ENCODE measurements at places on chromosomes 6 and 20.

DNA sequence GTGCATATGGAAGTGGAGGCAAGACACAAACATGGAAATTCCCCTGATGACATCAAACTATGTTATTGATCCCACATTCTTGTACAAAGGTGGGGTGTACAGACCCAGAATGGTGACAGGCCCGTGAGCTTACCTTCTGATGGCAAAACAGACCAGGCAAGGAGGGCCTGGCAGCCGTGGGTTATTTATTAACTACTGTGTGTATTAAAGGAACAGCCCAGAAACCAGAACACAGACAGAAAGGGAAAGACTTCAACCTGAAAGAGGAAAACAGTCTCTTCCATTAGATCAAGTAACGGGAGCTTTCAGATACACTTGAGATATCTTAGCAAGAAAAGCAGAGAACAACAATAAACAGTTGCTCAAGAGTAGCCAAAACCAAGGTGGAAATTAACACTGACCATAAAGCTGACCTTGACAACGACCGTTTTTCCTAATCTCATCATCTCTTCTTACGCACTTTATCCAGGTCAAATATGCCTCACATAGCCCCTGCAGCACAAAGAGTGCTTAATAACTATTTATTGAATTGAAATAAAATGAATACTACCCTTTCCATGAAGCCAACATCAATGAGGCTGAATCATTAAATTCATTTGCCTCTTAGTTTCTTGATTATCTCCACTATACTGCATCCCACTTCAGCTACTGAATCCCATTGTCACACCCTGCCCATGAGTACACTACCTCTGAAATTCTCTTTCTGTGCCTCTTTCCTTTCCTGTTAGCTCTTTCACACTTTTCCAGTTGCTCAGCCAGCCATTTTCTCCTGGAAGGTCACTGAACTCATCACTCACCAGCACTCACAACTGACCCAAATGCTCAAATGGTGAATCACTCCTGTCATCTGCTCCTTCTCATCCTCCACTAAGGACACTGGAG lies 67.4 kb downstream of the MOXD1 start:
- DNase-seq = no peak

- no peak for DNase-seq
These were observed 62.1 kb downstream of the SLC24A3 start for GRCh38 chr20:19274412-19275015.

- no peak for DNase-seq
These were observed 170.1 kb upstream of the ZFP64 start for GRCh38 chr20:52361650-52362049.

DNA sequence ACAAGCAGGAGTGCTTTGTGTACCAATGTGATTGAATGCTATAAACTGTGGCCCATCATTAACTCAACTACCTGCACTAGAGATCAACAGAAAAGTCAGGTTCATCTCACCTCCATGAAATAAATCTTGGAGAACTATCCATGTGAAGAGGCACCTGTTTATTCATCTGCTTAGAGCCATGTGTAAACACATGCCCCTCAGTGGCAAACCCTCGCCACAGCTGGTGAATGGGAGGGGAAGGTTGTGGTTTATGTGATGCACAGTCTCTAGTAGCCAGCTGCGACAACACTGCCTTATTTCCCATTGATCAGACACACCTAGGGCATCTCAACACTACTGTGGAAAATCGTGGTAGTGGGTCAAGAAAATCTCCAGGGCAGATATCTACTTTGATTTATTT lies 640.2 kb downstream of the PTPRT start:
- no peak for DNase-seq

DNA sequence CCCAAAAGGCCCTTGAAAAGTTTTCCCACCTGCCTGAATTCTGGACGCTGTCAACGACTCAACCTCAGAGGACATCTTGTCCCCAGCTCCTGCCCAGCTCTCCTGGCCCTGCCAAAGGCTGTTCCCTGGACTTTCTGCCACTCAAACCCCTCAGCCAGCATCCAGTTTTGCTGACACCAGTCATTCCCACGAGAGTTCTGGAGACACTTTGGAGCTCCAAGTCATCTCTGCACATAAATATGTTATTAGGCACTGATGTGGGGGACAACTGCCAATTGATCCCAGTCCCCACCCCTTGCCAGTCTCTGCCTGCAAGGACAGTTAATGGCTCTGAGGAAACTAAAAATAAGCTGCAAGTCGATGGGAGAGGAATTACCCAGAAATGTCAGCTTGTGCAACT lies 38.9 kb upstream of the KCNB1 start:
- no peak for DNase-seq

GRCh38 chr6:82086944-82087343 lies 160.6 kb downstream of the IBTK start:
- DNase-seq = no peak

DNA sequence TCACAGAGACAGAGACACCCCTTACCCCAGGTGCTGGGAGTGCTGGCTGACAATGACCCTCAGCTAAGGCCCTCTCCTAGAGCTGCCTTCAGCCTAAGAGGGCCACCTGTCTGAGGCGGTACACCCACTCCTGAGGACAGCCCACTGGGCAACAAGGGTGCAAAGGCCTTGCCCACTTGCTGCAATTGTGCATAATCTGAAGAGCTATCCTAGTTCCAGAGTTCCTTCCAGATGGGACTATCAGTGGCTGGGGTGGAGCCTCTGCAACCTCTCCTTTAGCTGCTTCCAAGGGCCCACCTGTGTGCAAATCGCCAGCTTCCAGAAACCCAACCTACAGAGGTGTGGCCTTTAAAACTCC lies 87.5 kb downstream of the PREX1 start:
- no peak for DNase-seq

DNA sequence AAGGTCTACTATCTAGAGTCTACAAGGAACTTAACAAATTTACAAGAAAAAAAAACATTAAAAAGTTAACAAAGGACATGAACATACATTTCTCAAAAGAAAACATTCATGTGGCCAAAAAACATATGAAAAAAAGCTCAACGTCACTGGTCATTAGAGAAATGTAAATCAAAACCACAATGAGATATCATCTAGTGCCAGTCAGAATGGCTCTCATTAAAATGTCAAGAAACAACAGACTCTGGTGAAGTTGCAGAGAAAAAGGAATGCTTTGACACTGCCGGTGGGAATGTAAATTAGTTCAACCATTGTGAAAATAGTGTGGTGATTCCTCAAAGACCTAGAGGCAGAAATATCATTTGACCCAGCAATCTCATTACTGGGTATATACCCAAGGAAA lies 48.3 kb downstream of the OGFRL1 start:
- DNase-seq = no peak

DNA sequence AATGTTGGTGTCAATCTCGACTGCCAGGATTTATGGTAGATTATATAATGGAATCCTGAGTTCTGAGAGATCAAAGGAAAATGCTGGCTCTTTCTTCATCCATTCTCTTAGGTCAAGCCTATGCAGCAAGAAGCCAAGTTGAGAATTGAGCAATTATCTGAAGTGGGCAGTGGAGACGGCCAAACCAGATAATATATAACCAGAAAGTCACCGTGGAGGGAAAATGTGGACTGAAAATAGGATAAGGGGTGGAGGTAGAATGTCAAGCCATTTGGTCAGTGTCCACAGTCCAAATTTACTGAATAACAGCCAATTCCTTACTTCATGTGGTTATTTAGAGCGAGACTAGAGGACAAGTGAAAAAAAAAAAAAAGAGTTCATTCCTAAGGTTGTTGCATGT lies 107.8 kb upstream of the ESR1 start:
- no peak for DNase-seq

GRCh38 chr6:55239099-55239498 lies 64.8 kb downstream of the HCRTR2 start:
- no peak for DNase-seq

DNA sequence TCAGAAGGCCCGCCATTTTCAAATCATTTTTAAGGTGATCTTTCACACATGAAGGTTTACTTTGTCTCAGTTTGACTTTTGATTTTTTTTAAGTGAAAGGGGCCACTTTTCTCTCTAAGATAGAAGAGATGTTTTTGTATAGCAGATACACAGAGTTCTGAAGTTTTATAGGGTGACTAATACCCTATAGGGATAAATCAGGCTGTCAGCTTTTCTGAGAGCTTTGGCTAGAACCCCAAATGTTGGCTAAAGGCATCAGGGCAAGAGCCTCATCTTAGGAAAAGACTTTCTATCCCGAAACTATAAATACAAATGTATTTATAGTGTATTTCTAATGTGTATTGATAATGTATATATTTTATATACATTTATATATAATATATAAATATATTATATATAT lies 181.4 kb downstream of the TBX18 start:
- no peak for DNase-seq

DNA sequence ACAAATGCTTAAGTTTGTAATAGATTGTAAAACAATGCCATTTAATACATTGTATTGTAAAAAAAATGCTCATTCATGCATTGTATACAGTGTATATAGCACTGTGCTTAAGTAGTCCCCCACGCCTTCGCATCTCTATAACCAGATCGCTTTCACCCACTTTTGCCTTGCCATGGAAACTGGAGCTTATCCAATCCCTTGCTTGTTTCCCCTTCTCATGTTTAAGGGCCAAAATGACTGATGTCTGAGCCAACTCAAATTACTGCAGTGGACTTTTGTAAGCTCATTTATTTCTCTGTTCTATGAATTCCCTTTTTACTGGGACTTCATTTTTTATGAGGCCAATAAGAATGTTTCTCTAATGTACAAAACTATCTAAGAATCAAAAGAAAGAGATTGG lies 730.9 kb upstream of the GJE1 start:
- no peak for DNase-seq

GRCh38 chr6:170473801-170474200 lies 79.3 kb downstream of the PSMB1 start:
- DNase-seq = no peak

DNA sequence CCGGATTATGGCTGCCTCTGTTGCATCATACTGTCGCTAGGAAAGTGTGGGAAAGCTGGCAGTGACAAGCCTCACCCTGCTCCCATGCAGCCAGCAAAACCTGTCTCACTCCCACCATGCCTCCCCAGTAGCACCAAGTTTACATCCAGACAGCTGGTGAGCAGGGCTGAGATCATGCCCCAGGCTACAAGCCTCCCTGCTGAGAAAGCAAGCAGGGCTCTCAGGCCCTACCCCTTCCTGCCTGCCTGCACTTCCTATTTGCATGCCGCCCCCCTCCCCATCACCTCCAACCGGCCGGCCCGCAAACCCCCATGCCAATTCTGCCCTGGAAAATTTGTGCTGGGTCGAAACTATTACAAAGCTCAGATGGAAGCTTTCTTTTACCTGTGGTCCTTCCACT lies 408.2 kb upstream of the FKBP1C start:
- no peak for DNase-seq

GRCh38 chr6:159939591-159940016 lies 29.3 kb upstream of the IGF2R start:
- no peak for DNase-seq

- DNase-seq = no peak
These were observed 72.6 kb upstream of the RNF24 start for GRCh38 chr20:4087923-4088322.

DNA sequence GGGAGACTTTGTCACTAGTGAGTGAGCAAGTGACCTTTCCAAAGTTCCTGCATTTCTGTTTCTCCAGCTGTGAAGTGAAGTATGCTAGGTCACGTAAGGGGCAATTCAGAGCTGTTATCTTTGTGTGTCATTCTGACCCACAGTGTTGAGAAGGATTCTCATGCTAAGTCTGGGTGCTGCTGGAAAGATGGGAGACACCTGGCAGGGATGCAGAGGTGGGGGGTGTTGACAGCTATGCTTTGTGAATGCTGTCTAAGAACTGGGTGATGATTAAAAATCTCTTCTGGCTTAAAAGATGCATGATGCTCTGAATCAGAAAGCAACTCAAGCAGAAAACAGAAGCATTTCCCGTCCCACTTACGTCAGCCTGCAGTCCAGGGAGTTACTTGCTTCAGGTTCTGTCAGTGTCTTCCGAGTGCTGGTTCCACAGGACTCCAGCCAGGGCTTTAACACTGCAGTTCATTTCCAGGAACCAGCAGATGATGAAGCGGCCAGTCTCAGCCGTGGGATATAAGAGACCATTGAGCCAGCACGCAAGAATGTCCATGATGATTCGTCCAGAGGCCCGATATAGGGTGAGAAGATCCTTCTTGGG lies 30.9 kb upstream of the ASXL1 start:
- no peak for DNase-seq

DNA sequence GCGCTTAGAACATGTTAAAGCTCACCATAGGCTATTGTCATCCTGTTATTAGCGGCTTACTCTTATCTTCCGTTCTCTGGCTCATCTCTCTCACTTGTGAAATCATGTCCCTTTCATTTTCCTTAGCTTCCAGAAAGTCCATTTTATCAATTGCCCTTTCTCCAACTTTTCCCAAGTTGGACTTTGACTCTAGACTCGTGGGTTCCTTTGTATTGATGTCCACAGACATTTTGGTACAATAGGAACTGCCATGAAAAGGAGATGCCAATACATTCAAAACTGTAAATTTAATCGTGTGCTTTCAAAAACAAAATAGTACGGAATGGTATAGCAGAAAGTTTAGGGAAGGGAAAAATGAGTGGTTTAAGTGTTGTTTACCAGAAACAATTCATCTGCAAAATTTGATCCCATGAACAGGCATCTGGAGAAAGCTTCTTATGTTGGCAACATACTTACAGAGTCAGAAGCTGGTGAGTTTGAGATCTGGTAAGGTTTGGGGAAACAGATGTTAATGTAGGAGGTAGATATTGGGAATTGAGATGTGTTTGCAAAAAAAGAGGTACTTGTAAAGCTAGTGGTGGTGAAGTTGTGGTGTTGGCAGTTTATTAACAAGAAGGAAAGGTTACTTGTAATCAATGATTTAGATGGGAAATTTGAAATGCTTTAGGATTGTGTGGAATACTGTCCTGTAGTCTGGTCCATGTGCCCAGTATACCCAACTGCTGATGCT lies 10.2 kb upstream of the HIVEP1 start:
- DNase-seq = no peak
